ENCODE measurements at places on chromosomes 2 and 18.

GRCh38 chr2:2561346-2562095 is 230.4 kb upstream of the MYT1L start:
- no peak for DNase-seq

DNA sequence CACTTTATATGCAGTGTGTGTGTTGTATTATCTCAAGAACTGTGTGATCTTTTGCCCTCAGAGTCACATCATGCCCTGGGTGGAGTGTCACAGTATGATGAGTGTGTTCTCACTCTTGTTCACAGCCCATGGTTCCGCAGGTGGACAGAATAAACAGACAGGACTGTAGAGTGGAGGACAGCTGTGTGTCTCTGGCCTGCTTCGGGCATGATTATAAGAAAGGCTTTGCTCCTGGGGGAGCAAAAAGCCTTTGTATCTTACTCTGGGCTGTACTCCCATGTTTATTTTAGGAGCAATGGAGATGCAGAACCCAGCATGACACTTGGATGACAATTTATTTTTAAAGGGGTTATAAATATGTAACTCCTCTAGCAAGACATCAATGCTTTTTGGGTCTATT is 371.7 kb upstream of the MEX3C start:
- no peak for DNase-seq

DNA sequence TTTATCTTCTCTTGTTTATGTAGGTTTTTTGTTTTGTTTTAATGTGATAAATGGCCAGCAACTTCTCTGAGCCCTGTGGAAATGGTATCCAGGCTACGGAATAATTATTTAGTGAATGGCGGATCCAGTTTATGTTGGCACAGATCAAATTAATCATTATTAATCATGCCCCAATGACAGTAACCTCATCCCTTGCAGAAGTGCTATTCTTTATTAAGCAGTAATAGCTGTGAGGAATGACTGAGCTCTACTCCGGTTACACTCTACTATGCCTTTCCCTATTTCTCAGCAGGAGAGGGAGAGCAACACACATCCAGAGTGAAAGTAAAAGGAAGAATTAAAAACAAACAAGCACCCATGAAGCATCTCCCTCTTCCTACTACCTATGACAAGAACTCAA is 84.8 kb downstream of the SETBP1 start:
- no peak for DNase-seq

GRCh38 chr2:146246736-146247523 is 1597.9 kb upstream of the ACVR2A start:
- DNase-seq: no peak

DNA sequence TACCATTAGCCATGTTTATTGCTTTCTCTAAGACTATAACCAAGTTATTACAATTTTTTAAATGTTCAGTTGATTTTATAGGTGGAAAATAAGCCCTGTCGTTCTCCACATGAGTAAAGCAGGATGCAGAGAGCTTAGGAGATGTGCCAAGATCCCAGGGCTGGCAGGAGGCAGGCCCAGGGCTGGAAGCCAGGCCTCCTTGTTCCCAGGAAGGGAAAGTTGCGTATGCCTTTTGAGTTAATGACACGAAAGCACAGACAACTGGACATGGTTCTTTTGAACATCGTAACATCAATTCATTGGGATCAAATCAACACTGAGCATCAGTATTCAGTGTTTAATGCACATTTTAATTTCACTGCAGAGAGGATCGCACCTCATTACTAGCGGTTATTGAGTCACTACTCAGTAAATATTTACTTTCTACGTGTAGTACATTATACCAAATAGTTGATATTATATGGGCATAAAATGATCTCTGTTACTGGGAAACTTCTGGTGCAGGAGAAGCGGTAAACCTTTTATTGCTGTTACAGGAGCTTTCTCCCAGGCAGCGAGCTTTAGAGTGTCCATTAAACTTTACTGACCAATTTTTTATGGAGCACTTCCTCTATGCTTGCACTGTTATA is 60.0 kb downstream of the RNF144A start:
- DNase-seq: no peak

DNA sequence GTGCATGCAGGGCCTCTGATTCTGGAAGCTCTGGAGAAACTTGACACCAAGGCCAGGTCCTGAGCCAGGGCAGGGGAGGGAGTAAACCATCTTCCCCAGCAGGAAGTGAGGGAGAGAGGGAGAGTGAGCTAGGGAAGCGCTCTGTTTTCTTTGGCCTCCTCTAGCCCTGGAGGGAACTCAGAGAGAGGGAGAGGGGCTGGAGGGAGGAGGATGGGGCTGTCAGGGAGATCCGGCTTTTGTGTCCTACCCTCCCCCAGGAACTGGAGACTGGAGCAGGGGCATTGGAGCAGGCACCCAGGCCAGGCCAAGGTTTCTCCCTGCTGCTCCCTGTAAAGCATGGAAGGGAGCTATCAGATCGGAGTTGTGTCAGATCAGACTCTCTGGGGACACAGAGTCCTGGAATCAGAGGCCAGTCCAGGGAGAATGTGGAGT is 22.7 kb upstream of the PKDCC start:
- no peak for DNase-seq

- DNase-seq: no peak
Measured at GRCh38 chr2:119715409-119716283, 36.6 kb downstream of the TMEM177 start.
